ENCODE measurements at places on chromosomes 16 and 17.

- no peak for DNase-seq
Measured at GRCh38 chr17:40307001-40307730, 1.8 kb upstream of the RARA start.

GRCh38 chr16:56669005-56669839, at the start of gene MT1H:
Gene MT1H (plus strand): TSS chr16:56669814. CDS start chr16:56669885, 71 bp downstream.
- DNase-seq, result no peak

- DNase-seq, result no peak
Measured at GRCh38 chr17:5892921-5893675, 177.1 kb upstream of the WSCD1 start.

- DNase-seq, result no peak
Measured at GRCh38 chr16:11793840-11794239, 3.2 kb downstream of the ZC3H7A start.

DNA sequence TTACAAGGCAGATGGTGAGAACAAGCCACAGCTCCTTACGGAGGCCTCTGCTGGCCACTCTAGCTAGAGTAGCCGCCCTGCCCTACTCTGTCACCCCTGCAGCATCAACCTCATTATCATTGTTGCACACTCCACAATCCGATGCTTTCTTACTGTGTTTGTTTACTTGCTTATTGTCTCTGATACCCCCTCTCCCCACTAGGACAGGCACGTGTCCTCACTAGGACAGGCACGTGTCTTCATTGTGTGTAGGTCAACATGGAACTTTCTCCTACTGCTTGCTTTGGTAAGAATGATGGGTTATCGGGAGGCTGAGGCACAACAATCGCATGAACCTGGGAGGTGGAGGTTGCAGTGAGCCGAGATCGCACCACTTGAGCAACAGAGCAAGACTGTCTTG, 63.9 kb downstream of the KNOP1 start:
- no peak for DNase-seq

DNA sequence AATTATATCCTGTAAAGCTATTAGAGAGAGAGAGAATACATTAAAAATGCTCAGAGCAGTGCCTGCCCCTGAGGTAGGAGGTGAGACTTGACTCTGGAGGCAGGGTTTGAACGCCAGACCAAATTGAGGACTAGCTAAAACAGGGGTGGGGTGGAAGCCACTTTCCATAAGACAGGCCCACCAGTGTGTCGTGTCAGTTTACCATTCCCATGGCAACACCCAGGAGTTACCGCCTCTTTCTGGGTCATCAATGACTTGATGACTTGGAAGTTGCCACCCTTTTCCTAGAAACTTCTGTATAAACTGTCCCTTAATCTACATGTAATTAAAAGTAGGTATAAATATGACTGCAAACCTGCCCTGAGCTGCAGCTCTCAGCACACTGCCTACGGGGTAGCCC, 32.0 kb upstream of the ABCC12 start:
- DNase-seq, result no peak

DNA sequence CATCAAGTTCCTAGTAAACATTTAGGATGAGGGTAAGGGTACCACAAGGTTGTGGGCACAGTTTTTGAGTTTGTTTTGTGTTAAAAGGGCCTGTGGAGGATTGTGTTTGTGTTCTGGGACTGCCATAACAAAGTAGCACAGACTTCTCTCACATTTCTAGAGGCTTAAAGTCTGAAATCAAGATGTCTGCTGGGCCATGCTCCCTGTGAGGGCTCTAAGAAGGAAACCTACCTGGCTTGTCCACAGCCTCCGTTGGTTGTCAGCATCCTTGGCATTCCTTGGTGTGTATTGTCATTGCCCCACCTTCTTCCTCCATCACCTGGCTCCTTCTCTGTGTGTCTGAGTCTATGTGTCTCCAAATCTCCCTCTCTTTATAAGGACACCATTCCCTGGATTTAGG, 808.1 kb upstream of the RBFOX1 start:
- DNase-seq, result no peak

DNA sequence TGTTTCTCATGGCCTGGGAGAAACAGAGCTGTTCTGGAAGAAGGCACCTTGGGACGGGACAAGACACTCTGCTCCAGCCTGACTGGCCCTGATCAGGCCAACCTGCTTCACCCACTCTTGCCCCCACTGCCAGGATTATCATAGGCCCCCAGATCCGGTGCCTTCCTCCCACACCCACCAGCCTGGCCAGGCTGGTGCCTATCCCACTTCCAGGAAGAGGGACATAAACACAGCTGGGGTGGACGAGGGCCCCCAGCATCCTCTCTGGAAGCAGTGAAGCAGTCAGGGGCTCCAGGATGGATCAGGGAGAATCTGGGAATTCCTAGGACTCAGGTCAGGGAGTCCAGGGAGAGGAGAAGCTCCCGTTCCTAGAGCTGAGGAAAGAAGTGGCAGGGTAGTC, 16.9 kb upstream of the ITGA3 start:
- no peak for DNase-seq

GRCh38 chr16:87570938-87571867, 31.1 kb upstream of the JPH3 start:
- DNase-seq, result peak; percentile 86

DNA sequence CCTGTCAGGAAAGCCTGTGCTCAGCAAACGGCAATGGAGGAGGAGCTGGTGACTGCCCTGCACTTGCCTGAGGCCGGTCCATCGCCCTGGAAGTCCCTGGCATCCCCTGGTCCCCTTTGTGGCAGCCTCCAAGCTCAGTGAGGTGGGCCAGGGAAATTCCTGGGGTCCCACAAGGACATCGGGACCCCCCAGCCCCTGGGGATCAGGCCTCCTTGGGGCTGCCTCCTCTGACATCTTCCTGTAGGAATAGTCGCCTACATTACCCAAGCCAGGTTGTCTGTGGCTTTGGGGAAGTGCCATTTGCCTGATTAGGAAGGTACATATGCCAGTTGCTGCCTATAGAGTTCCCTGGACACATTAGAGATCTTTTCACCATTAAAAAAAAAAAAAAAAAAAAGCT, 7.1 kb upstream of the KRT9 start:
- no peak for DNase-seq

GRCh38 chr16:51592001-51592501, 441.0 kb upstream of the SALL1 start:
- no peak for DNase-seq

DNA sequence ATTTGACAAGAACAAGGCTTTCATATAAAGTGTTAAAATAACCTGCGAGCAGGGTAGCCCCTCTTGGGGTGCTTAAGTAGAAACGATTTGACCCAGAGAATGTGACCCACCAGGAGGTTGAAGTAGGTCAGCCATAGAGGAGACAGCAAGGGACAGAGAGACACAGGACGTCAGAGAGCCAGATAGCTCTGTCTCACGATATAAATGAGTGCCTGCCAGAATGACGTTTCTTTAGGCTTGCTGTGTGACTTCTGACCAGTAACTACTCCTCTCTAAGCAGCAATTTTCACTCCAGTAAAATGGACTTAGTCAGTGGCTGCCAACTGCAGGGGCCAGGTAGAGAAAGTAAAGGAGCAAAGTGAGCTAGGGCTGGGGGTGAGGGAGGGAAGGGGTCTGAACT, 473.0 kb upstream of the C16orf82 start:
- no peak for DNase-seq

DNA sequence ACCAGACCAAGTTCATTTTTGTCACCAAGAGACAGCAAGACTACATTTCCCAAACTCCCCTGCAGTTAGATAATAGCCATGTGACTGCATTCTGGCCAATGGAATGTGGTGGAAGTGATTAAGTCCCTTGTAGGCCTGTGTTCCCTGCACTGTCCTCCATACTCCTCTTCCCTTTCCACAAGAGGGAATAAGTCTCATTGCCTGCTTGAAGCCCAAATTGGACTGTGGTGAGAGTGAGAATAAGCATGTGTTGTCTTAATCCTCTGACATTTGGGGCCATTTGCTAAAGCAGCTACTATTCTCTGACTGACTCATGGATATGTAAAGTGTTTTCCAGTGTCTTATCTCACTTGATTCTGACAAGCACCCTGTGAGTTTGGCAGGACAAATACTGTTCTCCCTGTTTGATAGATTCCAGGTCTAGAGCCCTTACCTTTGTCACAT, 20.7 kb downstream of the PIK3R6 start:
- peak; percentile 85 for DNase-seq

DNA sequence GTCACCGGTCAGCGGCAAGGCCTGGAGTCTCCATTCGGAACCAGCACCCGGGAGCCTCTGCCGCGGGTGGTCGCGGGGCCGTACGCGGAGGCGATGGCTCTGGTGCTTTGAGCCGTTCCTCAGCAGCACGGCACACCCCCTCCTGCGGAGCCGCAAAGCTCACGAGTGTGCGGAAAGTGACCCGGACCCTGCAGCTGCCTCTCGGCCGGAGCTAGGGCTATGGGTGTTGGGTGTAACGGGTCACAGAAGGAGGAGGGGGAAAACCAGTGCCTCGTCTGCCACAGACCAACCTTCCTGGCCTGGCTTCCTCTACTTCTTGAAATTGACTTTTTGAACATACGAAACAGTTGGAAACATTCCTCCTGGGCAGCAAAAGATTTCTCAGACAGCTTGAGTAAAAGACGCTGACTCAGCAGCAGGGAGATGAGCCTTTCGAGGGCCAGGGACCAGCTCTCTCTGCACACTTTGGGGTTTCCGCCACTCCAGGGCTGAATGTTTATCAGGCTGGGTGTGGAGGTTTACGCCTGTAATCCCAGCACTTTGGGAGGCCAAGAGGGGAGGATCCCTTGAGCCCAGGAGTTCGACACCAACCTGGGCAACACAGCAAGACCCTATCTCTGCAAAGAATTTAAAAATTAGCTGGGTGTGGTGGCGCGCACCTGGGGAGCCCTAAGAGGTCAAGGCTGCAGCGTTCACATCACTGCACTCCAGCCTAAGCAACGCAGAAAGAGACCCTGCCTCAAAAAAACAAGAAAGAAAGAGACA, 26.4 kb upstream of the PITPNA start:
- peak; percentile 30 for DNase-seq

GRCh38 chr17:51598824-51599223, 338.5 kb downstream of the UTP18 start:
- peak; percentile 41 for DNase-seq

DNA sequence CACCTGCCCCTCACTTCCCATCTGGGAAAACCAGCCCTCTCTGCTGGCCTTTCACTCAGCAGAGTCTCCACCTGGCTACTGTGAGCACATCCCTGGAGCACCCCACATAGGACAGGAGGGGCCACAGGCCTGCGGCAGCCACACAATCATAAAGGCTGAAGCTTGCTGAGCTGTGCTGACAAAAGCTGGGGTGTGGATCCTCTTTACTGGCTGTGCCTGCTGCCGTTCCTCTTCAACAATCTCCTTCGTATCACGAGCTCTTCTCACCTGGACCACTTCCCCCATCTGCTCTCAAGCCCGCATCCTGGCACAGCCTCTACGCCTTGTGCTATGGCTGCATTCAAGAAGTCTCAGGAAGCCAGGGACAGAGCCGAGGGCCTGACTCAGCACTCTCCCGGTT, 86.1 kb downstream of the ZNF778 start:
- DNase-seq, result no peak

GRCh38 chr16:87636050-87636684, 33.9 kb downstream of the JPH3 start:
- peak; percentile 94 for DNase-seq

GRCh38 chr17:59914274-59914854, 21.4 kb downstream of the RPS6KB1 start:
- DNase-seq, result peak; percentile 66

- DNase-seq, result peak; percentile 34
Measured at GRCh38 chr17:58189436-58190146, 2.9 kb upstream of the EPX start.

- no peak for DNase-seq
Measured at GRCh38 chr17:53548252-53548651, 274.5 kb upstream of the KIF2B start.

- DNase-seq, result no peak
Measured at GRCh38 chr16:58422809-58423208, 30.5 kb downstream of the GINS3 start.

Measured in iPS-NIHi11 (cell line).